ENCODE measurements at places on chromosomes 2 and 18. TPM values are rescaled to one million over a fixed set of nuclear protein-coding genes. Genes with fewer than 3 reads are reported as not detected.

ANTXR1 gene
- total RNA-seq, result 207 TPM

GRCh38 chr2:181755181-181755580 lies 74.9 kb upstream of the NEUROD1 start:
- H3K4me1 ChIP-seq, result no peaks in the 10 kb centered on the region
- no peaks in the 10 kb centered on the region for H3K27me3 ChIP-seq
- H3K36me3 ChIP-seq, result no peaks in the 10 kb centered on the region
- no peak overlapping the region for H3K4me3 ChIP-seq
- no peak for DNase-seq

SPEG gene
- 62.9 TPM for total RNA-seq

CIB4 gene
- not detected for total RNA-seq

- no peaks in the 10 kb centered on the region for H3K36me3 ChIP-seq
- peaks cover 27% of the 10 kb centered on the region for H3K4me1 ChIP-seq
- H3K4me3 ChIP-seq, result no peak overlapping the region
- H3K27me3 ChIP-seq, result no peaks in the 10 kb centered on the region
Measured at GRCh38 chr2:62084801-62085200, 111.1 kb upstream of the B3GNT2 start.

GRCh38 chr2:224027070-224027469 lies 12.0 kb downstream of the SERPINE2 start:
- H3K4me1 ChIP-seq, result peaks cover 6% of the 10 kb centered on the region
- H3K4me3 ChIP-seq, result no peak overlapping the region
- H3K36me3 ChIP-seq, result no peaks in the 10 kb centered on the region
- H3K27ac ChIP-seq, result no peak overlapping the region
- no peak for DNase-seq

GRCh38 chr2:134457765-134458472 lies 204.0 kb downstream of the MGAT5 start:
- no peaks in the 10 kb centered on the region for H3K36me3 ChIP-seq
- no peaks in the 10 kb centered on the region for H3K27me3 ChIP-seq
- H3K4me3 ChIP-seq, result no peak overlapping the region
- no peak overlapping the region for H3K27ac ChIP-seq

CXCR2 gene
- not detected for total RNA-seq

DNA sequence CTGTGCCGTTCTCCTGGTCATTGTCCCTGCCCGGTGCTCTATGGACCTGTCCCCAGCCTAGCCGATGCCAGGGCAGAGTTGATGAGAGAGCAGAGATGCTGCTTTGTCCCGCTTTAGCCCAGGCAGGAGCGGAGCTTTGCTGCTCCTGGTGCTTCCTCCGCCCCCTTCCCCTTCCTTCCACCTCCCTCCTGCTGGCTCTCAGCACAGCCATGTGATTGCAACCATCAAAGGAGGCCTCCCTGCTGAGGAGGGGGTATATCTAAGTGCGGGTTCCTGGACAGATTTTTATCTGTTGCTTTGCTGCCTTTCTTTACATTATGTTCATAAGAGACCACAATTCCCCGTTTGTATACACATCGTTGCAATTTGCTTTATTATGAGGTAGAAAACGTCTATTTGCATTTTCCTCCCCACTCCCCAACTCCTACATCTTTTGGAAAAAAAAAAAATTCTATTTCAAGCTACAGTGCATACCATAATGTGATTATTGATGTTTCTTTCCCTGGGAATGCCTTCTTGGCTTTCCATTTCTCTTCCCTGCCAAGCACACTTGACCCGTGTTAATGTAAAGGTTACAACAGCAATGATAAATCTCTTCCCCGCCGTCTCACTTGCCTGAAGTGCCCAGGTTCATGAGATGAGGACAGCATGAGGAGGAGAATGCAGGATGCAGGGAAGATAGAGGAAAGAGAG lies 25.4 kb downstream of the ALPK2 start:
- peak overlapping the region; percentile 46 for H3K4me3 ChIP-seq
- no peaks in the 10 kb centered on the region for H3K36me3 ChIP-seq
- H3K27ac ChIP-seq, result peak overlapping the region; percentile 64
- no peak for DNase-seq

APOB gene
- 0.23 TPM for total RNA-seq

SMYD5 gene
- total RNA-seq, result 12.6 TPM

DNA sequence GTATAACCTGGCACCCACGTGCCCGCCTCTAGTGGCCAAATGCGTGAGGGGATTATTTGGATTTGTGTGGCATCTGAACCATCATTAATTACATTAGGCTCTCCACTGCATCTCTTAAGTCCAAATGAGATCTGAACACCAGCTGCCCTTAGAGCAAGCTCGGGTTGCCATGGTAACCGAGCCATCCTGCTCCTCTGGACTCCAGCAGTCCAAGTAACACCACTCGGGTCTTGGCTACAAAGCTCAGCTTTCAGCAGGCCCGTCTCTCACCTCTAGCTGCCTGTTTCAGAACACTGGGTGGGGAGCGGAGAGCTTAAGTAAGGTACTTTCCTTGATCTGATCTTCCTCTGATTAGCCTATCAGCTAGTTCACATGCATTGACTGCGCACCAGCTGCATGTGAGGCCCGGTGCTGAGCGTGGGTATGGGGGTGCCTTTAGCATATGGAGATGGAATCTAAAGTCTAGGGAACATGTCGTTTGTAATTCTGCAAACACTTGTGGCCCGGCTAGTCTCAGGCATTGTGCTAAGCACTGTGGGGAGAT lies 14.1 kb upstream of the CYS1 start:
- no peak overlapping the region for H3K4me3 ChIP-seq
- DNase-seq, result no peak
- H3K36me3 ChIP-seq, result no peaks in the 10 kb centered on the region

PID1 gene
- total RNA-seq, result 1.8 TPM

- no peaks in the 10 kb centered on the region for H3K36me3 ChIP-seq
- no peak overlapping the region for H3K27ac ChIP-seq
- H3K27me3 ChIP-seq, result no peaks in the 10 kb centered on the region
- H3K4me3 ChIP-seq, result no peak overlapping the region
- no peaks in the 10 kb centered on the region for H3K4me1 ChIP-seq
Measured at GRCh38 chr18:75054046-75054445, 154.9 kb downstream of the PTGR3 start.

OSBPL6 gene
- total RNA-seq, result 6.5 TPM
